ENCODE measurements at places on chromosomes 12 and 14. TPM values are rescaled to one million over a fixed set of nuclear protein-coding genes. Genes with fewer than 3 reads are reported as not detected.

Gene TAS2R14
- 6.9 TPM for total RNA-seq

DNA sequence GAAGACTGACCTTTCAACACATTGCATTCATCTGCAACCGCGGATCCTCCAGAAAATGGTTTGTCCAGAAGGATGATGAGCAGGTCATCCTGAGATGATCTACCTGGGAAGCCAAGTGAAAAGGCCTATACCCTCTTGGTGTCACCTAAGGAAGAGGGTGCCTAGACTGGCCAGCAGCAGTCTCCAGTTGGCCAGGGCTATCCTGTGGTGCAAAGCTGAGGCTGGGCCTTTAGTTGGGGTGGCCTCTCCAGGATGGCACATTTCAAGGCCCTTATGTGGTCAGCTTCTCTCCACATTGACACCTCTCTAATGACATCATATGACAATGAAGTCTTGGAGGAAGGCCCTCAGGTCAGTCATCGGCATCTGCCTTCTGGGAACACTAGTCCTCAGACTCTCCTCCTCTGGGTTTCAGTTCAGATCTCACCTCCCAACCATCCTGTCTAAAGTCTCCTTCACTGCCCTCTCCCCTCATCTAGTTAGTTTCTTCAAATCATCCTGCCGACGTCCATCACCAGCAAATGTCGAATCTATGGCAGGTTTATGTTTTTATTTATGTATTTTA, 3.3 kb upstream of the SLC22A17 start:
- no peak for DNase-seq

Gene C1QL4
- not detected for total RNA-seq

DNA sequence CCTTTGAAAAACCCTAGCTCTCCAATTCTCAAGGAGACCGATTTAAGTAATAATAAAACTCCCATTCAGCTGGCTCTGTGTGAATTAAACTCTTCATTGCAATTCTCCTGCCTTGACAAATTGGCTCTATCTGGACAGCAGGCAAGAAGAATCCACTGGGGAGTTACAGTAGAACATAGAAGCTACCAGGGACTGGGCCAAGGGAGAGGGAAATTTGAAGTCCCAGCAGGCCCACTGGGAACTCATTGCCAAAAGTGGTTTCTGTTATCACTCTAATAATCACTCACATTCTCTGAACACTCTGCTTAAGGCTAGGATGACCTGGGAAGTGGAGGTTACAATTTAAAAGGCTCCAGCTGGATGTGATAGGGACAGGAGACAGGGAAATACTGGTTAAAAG, 384.5 kb upstream of the CCDC196 start:
- DNase-seq = no peak
